ENCODE measurements at places on chromosomes 12 and 14.
A peak's percentile ranks its signal among the peaks of the same experiment; 100 is the strongest.

GRCh38 chr12:29148596-29148910, 525 bp upstream of the FAR2 start:
- DNase-seq = no peak

- DNase-seq = no peak
Observed at GRCh38 chr12:58727521-58727920, 192.8 kb downstream of the LRIG3 start.

- no peak for DNase-seq
Observed at GRCh38 chr14:39426605-39427004, 5.6 kb downstream of the FBXO33 start.

DNA sequence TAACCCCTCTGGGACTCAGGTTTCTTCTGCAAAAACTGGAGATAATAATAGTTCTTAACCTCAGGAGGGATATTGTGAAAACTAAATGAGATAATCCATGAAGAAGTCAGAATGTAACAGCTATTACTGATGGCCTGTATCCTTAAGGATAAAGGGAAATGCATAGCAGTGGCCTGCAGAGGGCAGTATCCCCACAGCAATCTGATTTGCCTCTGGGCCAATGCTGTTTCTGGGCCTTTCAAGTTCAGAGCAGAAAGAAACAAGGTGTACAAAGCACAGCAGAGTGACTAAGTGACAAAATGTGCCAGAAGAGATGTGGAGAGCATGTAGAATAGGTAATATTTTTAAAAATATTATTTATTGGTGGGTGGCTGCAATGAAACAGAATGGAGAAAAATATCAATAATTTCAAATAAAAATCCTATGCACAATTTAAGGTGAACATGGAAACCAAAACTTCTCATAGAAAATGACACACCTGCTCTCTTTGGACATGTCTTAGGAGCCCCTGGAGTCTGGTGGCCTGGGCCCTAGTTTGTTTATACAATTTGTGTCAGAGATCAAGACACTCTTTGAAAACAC, 90.3 kb downstream of the C12orf75 start:
- peak; percentile 74 for DNase-seq

All from NCI-H2081 (cell line).